ENCODE measurements at places on chromosomes 5 and 9.

GRCh38 chr9:137055385-137056364, 1.8 kb upstream of the ENTPD2 start:
- no peak overlapping the region for H3K4me3 ChIP-seq
- DNase-seq = no peak
- H3K36me3 ChIP-seq = no peaks in the 10 kb centered on the region
- H3K4me1 ChIP-seq = peaks cover 36% of the 10 kb centered on the region
- H3K27me3 ChIP-seq = no peaks in the 10 kb centered on the region

DNA sequence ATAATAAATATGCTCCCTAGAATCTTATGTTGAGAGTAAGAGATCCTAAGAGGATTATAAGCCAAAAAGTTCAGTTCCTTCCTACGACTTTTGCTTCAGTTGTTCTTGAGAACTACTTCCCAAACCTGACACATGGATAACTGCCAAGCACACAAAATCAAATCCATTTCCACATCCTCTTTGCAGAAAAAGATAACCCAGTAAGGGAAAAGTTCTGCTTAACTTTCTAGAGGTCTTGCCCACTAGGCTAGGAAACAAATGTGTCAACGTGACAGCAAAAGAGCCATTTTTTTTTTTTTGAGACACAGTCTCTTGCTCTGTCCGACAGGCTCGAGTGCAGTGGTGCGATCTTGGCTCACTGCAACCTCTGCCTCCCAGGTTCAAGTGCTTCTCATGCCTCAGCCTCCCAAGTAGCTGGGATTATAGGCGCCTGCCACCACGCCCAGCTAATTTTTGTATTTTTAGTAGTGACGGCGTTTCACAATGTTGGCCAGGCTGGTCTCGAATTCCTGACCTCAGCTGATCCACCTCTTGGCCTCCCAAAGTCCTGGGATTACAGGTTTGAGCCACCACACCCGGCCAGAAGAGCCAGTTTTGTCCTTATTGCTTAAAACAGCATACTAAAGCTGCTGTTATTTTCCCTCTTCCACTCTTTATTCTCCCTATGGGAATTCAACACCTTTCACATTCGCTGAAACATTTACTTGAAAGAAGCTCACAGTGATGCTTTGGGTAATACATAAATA, 24.2 kb downstream of the CSNK1A1 start:
- H3K36me3 ChIP-seq = no peaks in the 10 kb centered on the region
- DNase-seq = no peak
- no peak overlapping the region for H3K4me3 ChIP-seq
- no peak overlapping the region for H3K27ac ChIP-seq
- H3K4me1 ChIP-seq = peaks cover 87% of the 10 kb centered on the region
- H3K27me3 ChIP-seq = no peaks in the 10 kb centered on the region

- peaks cover 21% of the 10 kb centered on the region for H3K4me1 ChIP-seq
- H3K27me3 ChIP-seq = no peaks in the 10 kb centered on the region
- no peaks in the 10 kb centered on the region for H3K36me3 ChIP-seq
- H3K27ac ChIP-seq = no peak overlapping the region
These were observed 53.5 kb upstream of the GARNL3 start for GRCh38 chr9:127210851-127211730.

- H3K36me3 ChIP-seq = no peaks in the 10 kb centered on the region
- H3K27me3 ChIP-seq = no peaks in the 10 kb centered on the region
- H3K27ac ChIP-seq = no peak overlapping the region
These were observed 79.9 kb upstream of the CPEB4 start for GRCh38 chr5:173808079-173808808.

GRCh38 chr5:148558892-148559291, 95.4 kb downstream of the HTR4 start:
- no peak overlapping the region for H3K27ac ChIP-seq
- H3K4me3 ChIP-seq = no peak overlapping the region
- no peak for DNase-seq
- no peaks in the 10 kb centered on the region for H3K27me3 ChIP-seq

- H3K4me1 ChIP-seq = no peaks in the 10 kb centered on the region
- H3K4me3 ChIP-seq = no peak overlapping the region
- H3K36me3 ChIP-seq = no peaks in the 10 kb centered on the region
- H3K27me3 ChIP-seq = no peaks in the 10 kb centered on the region
- DNase-seq = peak; percentile 81
These were observed 74.7 kb upstream of the UNC5A start for GRCh38 chr5:176735383-176736265.

Data from vagina (tissue), 2 donors.